Activated T-cell treated with anti-CD3 and anti-CD28 coated beads for 48 hours (primary cell): ENCODE measurements at places on chromosomes 6 and 20.

DNA sequence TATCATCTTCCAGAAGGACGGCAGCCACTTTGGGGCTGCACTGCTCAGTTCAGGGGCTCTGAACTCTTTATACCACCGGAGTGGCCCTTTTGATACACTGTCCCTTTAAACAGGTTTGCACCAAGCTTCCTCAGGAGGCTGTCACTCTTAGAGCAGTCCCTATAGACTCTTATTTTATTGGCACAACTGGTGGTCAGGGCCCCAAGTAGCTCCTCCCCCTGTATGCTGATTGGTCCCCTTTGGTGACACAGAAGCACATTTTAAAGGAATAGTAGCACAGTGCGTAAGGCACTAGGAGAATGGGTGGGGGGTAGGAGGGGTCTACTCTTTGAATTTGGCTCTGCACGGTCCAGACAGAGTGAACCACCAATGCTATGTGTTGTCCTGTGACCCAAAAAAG, 122.6 kb upstream of the MLN start:
- DNase-seq = no peak

GRCh38 chr6:414447-414846, 22.9 kb downstream of the IRF4 start:
- DNase-seq = no peak

- DNase-seq = no peak
These were observed 48.9 kb downstream of the EBF4 start for GRCh38 chr20:2741463-2741862.

DNA sequence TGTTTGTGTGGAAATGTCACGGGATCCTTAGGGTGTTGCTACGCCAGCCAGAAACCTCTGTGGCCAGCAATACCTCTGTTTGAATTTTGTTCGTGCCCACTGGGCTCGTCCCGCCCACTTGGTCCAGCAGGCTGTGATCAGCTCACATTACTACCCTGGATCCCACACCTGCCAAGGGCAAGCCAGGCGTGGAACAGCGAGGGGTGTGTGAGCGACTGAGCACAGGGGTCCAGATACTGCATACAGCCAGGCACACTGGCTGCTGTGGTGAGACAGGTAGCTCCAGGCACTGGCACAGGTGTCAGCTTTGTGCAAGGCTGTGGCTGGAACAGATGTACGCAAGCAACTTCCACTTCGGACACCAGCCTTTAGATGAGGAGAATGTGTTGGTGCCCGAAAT, 718.9 kb downstream of the EPHA7 start:
- DNase-seq = no peak

DNA sequence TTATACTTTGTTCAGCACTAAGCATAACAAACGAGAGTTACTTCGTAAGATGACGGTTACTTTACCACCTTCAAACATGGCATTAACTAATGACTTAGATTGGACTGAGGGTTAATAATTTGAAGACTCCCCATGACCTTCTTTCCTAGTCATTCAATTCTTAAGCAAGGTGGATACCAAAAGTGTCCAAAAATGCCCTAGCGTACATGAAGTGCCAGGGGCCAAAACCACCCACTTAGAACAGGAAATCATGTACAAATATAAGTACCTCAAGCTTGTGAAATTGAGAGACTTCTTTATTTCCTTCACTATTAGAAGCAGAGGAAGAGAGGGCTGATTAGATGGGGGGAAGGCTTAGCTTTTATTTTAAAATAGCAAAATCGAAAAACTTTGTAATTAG, 166.4 kb downstream of the ATXN1 start:
- DNase-seq = no peak

- no peak for DNase-seq
These were observed 36.8 kb downstream of the SASH1 start for GRCh38 chr6:148379481-148379880.

GRCh38 chr6:11460837-11461661, 76.5 kb upstream of the TMEM170B start:
- DNase-seq = no peak

- no peak for DNase-seq
These were observed 38.7 kb downstream of the SYNE1 start for GRCh38 chr6:152598421-152598820.

DNA sequence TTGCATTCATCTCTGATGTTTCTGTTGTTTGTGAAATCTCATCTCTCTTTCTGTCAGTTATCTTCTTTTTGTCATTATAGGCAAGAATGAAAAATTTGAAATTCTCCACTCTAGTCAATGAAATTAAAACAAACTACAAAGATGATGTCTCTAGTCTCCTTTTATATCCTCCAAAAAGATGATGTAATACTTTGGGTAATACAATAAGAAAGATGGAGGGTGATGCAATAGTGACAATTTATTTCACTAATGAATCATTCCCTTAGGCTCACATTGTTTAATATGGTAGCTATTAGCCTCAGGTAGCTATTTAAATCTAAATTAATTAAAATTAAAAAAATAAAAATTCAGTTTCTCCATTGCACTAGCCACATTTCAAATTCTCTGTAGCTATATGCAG, 145.4 kb downstream of the UST start:
- DNase-seq = no peak

GRCh38 chr6:12420626-12421025, 130.5 kb downstream of the EDN1 start:
- DNase-seq = no peak
